ENCODE measurements at places on chromosomes 11 and 22.

DNA sequence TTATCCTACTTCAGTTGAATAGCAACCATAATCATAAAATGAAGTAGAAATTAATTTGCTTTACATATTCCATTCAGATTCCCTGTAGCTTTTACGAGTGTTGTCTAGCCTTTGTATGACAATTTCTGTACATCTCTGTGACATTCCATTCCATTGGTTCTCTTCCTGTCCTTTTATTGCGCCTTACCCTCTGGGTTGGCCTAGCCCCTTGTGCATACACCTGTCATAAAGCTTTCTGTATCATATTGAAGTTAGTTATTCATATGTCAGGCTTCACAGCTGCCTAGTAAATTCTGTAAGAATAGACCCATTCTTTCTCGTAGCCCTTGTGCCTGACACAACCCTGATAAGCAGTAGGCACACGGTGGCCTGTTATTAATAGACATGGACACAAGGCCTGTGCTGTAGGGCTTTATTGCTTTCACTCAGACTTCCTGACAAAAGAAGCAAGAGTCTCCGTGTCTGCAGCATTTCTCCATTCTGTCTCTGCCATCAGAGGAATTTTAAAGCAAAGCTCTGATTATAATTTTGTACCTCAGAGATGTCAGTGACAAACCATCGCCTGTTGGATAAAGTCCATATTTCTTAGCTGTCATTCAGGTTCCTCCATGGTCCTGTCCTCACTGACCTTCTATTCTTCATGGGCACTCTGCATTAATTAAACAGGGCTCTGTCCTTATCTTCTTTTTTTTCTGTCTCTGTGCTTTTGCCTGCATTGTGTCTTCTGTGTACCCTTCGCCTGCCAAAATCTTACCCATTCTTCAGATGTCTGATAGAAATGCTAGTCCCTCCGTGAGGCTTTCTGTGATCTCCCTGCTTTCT is 49.4 kb downstream of the BID start:
- no peak for DNase-seq

- DNase-seq: peak; percentile 85
Measured at GRCh38 chr11:71425860-71426259, 22.3 kb downstream of the DHCR7 start.

GRCh38 chr11:120589376-120589775 is 77.8 kb downstream of the GRIK4 start:
- DNase-seq: no peak

GRCh38 chr22:32281072-32281471 is 25.9 kb upstream of the SLC5A4 start:
- DNase-seq: no peak

DNA sequence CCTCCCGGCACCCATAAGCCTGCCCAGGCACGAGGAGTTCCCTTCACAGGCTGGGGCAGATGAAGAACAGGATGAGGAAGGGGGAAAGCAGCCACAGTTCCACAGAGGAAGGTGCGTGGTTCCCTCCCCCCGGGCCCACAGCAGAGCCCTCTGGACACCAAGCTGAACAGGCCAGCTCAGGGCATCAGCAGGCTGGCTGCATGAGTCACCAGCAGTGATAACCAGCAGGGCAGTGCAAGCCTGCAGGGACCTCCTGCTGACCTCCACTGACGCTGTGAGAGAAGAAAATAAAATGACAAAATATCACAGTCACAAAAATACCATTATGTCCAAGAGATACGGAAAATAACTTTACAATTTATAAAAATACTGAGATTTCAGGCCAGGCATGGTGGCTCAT is 11.5 kb downstream of the RTL6 start:
- no peak for DNase-seq

GRCh38 chr11:31817054-31817620 is 6.0 kb upstream of the PAX6 start:
- peak; percentile 63 for DNase-seq

- DNase-seq: no peak
Measured at GRCh38 chr11:35030716-35031213, 108.2 kb upstream of the CD44 start.

GRCh38 chr11:75768909-75769771 is 562 bp downstream of the DGAT2 start:
- DNase-seq: peak; percentile 56

GRCh38 chr11:102377891-102378290 is 30.9 kb downstream of the BIRC2 start:
- DNase-seq: no peak
